Renal pelvis (tissue), 12 donors: ENCODE measurements at places on chromosomes 2 and 18. TPM values are rescaled to one million over a fixed set of nuclear protein-coding genes. Genes with fewer than 3 reads are reported as not detected.

Gene FAHD2B
- polyA plus RNA-seq = 33.1 TPM

Gene KCNF1
- polyA plus RNA-seq = 1.6 TPM

Gene NCKAP5
- 6.5 TPM for polyA plus RNA-seq

Gene CCDC121
- 10.5 TPM for polyA plus RNA-seq

Gene PLGLB2
- 3.6 TPM for polyA plus RNA-seq

Gene PTPRM
- polyA plus RNA-seq = 77.7 TPM

Gene MYL12B
- 476 TPM for polyA plus RNA-seq

Gene SULT1C4
- 47.4 TPM for polyA plus RNA-seq

Gene ERFE
- 7.3 TPM for polyA plus RNA-seq
